Activated T-helper 1 cell treated with anti-CD3 and anti-CD28 coated beads, Interleukin-2, amount 50 U/mL, for 16 hours (primary cell): ENCODE measurements at places on chromosomes 3 and 15.

DNA sequence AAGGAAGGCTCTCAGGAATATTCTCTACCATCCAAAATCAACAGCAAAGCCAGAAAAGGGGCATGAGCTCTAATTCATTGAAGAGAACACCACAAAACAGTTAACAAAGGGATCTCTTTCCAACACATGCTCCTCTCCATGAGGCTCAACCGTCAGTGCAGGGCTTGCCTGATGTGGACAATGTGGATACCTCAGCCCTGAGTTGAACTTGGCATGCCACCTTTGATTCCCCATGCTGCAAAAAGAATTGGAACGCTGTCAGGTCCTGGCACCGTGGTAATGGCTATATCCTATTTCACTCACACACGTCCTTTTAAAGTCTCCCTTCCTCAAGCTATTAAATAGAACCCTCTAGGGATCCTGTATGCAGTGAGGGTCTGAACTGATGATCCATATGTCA, 30.7 kb upstream of the IP6K2 start:
- no peak for DNase-seq

GRCh38 chr3:184261270-184261853, at the start of gene CAMK2N2:
CAMK2N2 (minus strand) TSS chr3:184261553; CDS start chr3:184261285, 268 bp downstream.
- DNase-seq, result no peak

DNA sequence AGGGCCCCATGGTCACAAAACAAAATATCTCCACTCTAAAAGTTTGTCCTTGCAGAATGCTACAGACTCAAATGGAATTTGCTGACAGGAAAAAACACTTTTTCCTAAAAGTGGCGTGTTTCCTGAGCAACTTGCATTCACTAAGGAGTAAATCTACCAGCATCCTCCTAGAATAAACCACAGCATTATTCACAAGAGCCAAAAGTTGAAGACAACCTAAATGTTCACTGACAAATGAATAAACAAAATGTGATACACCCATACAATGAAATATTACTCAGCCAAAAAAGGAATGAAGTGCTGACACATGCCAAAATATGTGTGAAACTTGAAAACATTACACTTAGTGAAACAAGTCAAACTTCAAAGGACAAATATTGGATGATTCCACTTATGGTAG, 28.9 kb downstream of the ITGB5 start:
- no peak for DNase-seq

DNA sequence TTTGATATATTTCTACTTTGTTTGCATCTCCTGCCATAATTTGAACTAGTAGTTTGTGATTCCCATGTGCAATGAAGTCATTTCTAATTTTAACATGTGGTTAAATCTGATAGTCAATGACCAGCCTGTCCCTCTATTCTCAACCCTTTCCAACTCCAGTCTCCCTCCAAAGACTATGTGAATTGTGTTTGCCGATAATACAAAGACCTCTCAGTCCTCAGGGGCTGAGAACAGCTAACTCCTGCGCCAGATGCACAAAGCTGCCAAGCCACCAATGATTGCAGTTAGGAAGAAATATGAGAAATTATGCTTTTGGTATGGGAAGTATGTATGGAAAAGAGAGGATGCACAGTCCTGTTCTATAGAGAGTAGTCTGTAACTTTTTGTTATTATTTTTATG, 54.0 kb downstream of the KCNH8 start:
- DNase-seq, result no peak

- DNase-seq, result no peak
These were observed 127.0 kb downstream of the TFDP2 start for GRCh38 chr3:142022381-142022780.

GRCh38 chr15:63553388-63553791, 43.8 kb upstream of the FBXL22 start:
- no peak for DNase-seq

DNA sequence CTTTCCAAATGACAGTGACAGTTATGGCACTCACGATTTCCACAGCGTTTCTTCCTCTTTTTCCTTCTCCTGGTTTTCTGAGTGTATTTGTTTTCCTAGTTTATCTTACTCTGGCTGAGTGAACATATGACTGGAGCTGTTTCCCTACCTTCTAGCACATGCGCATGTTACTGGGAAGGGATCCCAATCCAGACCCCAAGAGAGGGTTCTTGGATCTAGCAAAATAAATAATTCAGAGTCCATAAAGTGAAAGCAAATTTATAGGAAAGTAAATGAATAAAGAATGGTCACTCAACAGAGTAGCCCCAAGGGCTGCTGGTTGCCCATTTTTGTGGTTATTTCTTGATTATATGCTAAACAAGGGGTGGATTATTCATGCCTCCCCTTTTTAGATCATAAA, 23.8 kb downstream of the METTL6 start:
- DNase-seq, result no peak

- DNase-seq, result no peak
These were observed 11.4 kb upstream of the MEX3B start for GRCh38 chr15:82056958-82057823.

DNA sequence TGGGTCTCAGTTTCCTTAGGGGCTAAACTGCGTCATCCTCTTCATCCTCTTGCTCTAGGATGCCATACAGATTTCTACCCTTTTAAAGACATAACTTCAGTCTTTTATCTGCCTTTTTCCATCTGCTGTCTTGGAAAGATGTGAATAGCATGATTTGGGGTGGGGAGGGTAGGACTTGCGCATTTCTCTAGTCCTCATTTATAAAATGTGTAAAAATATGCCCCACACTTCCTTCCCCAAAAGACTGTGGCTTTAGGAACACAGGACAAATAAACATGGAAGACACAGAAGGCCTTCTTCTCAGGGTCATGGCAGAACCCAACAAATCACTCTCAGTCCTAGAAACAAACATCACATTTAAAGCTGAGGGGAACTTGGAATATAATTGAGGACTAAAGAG, 48.4 kb upstream of the BCL6 start:
- no peak for DNase-seq

GRCh38 chr15:59569477-59569876, 42.1 kb upstream of the GCNT3 start:
- no peak for DNase-seq

DNA sequence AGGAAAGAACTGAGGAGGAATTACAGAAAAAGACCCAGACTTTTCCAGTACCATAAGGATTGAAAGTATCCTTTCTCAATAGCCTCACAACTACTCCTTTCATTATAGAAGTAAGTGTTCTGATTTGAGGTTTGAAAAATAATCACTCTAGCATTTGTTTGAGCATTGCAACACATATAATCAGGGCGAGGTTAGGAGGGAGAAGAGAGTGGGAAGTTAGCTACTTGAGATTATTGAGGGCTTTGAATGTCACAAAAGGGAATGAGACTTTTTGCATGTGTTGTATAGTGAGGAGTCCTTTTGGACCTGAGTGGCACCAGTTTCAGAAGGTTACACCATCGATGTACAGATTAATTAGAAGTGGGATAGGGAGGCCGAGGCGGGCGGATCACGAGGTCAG, 65.2 kb upstream of the TNIK start:
- no peak for DNase-seq

DNA sequence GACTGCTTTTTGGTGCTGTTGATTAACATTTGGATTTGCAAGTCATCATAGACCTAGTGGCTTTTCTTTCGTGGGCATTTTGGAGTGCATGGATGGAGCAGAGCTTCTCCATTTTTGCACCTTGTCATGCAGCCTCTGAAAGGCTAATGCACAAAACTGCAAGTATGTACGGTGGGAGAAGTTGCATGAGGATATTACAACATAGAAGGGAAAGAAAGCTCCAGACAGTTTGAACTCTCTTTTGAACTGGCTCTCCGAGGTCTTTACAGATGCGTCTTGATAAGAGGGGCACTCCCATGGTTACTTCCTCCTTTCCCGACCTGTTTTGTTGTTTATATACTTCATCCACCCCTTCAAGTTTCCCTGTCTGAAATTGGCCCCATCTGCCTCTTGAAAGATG, 147.1 kb upstream of the GBE1 start:
- DNase-seq, result no peak

DNA sequence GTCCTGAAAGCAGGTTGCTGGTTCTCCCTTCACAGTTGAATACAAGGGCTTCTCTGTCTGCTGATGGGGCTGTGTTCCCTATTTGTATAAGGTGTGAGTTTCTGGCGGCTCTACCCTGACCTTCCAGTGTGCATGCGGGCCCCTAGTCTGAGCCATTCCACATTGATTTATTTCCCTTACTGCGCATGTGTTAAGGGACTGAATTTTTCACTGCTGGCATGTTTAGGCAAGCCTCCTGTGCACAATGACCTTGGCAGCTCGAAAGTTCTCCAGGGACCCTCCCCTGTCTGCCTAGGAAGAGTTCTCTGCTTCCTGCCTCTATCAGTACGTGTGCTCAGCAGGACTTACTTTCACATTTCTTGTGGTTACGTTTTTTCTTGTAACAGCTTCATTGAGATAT, 11.4 kb downstream of the TRAK1 start:
- no peak for DNase-seq

GRCh38 chr3:35187908-35188307, 451.4 kb upstream of the ARPP21 start:
- no peak for DNase-seq

GRCh38 chr3:27610800-27611525, 111.2 kb downstream of the EOMES start:
- DNase-seq, result no peak

GRCh38 chr15:62241135-62241770, 76.2 kb upstream of the C2CD4B start:
- DNase-seq, result no peak

DNA sequence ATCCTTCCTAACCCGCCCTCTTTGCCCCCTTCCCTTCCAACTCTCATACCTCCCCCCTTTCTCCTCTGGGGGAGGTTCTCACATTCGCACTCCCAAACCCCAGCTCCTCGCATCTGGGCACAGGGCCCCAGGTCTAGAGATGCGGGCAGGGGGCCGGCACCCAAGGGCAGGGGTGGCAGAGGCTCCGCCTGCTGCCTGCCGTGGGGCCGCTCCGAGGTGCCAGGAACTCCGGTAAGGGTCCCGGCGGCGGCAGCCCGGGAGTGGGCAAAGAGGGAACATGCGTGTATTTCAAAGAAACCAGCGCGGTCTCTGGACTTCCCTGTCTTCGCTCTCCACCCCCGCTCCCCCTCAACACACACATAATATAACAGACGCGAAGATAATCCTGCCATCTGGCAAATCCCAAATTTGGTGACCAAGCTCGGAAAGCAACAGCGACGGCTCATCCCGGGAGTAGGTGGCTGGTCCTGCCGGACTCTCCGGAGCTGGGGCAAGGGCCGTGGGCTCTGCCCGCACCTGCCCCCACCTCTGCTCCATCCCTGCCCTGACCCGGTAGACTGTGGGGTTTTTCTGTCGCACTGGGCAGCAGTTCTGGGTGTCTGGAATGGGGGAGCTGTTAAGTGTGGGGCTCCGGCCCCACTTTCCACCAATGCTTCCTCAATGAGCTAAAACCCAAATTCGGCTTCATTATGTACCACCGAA, 31.0 kb downstream of the NR2F2 start:
- DNase-seq, result no peak

GRCh38 chr3:152305075-152305474, 36.3 kb downstream of the MBNL1 start:
- DNase-seq, result no peak

GRCh38 chr15:61229883-61230180, 730 bp upstream of the RORA start:
- DNase-seq, result no peak

GRCh38 chr3:127015282-127016042, 32.5 kb downstream of the PLXNA1 start:
- no peak for DNase-seq

DNA sequence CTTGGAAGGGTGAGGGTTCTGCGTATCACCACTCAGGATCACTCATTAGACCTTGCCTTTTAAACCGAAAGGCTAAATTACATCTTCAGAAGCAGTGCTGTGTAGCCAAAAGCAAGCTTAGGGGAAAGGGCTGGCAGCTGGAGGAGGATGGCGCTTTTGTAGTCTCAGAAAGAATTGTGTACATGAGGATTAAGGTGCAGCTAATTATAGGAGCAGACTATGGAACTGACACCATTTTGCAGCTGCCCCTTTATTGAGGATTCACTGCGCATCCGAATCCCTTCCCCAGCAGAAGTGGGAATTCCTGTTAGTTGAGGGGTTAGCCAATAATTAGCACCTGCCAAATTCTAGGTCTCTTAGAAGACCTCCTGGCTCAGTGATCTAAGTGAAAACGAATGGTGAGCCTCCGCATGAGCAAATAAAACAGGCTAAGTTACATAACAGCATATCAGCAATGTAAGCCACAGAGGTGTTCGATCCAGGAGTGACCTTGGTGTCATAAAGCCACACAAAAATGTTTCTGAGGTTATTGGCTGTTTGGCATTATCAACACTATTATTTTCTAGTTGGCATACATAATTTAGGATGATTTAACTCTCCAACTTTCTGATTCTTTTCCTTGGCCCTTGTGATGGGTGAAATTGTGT, 42.6 kb upstream of the SEMA6D start:
- no peak for DNase-seq

- no peak for DNase-seq
These were observed 4.3 kb downstream of the EPHB1 start for GRCh38 chr3:134799393-134799792.

GRCh38 chr15:80563372-80563997, 131.6 kb upstream of the ABHD17C start:
- DNase-seq, result no peak

DNA sequence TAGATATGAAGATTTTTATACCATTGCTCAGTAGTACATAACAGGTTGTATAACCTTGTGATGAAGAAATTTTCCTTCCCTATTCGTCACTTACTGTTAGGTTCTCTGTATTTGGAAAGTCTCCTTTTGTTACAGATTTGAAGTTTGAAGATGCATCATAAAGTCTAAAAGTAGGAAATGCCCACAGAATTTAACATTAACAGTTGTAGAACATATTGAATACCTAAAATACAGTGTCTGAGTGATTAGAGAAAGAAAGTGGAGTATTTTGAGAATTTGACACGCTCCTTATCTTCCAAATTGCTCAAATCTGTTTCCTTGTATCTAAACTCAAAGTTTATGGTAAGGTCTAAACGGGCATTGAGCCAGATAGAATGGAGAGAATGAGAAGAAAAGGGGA, 111.3 kb downstream of the MBNL1 start:
- no peak for DNase-seq

GRCh38 chr3:196463478-196463756, 31.2 kb upstream of the UBXN7 start:
- DNase-seq, result no peak

DNA sequence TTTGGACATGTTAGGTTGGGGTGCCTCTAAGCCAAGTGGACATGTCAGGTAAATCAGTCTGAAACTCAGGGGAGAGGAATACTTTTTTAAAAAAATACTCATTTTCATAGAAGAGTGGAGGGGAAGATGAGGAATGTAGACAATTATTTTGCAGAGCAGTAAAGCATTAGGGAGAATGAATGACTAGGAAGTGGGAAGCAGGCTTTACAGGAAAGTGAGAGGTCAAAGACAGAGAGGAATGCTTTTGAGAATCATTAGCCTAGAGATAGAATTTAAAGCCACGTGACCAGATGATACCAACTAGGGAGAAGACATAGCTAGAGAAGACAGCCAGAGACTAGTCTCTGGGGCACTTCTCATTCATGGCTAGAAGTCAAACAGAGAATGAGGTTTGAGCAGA, 91.0 kb downstream of the RAD18 start:
- no peak for DNase-seq

GRCh38 chr3:28348265-28348628, 274 bp upstream of the ZCWPW2 start:
- DNase-seq, result no peak
